ENCODE measurements at places on chromosomes 5 and 9.
A peak's percentile ranks its signal among the peaks of the same experiment; 100 is the strongest.

DNA sequence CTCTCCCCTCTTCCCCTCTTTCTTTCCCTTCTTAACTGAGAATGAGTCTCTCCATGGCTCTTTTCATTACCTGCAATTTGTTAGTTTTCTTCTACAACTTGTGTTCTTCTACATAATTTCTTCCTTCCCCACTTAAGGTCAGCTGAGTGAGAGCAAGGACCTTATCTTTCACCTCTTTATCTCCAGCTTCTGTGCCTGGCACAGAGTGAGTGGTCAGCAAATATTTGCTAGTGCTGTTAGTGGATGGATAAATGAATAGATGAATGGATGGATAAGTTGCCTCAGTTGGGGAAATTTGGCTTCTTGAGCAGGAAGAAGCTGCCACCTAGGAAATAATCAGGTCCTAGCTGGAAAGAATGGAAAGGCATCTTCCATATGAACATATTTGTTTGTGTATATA lies 44.6 kb upstream of the PPARGC1B start:
- DNase-seq, result no peak

DNA sequence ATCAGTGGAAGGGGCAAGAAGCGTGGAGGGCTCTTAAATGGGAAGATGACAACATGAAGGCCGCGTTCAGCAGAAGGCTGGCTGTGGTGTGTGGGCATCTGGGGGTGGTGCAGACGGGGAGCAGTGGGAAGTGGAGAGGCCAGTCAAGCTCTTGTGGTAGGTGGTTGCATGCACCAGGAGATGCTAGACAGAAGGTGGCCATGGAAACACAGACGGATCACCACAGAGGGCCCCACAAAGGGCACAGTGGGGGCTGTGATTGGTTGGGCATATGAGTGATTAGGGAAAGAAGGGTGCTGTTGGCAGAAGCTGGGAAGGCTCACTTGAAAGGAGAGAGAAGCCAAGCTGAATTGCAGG lies 14.7 kb downstream of the MTMR12 start:
- no peak for DNase-seq

GRCh38 chr5:140253985-140254384 lies 48.9 kb downstream of the PFDN1 start:
- DNase-seq, result no peak

GRCh38 chr5:82523633-82524032 lies 245.5 kb upstream of the RPS23 start:
- no peak for DNase-seq

GRCh38 chr9:120388003-120388855 lies 191.7 kb downstream of the CDK5RAP2 start:
- no peak for DNase-seq

DNA sequence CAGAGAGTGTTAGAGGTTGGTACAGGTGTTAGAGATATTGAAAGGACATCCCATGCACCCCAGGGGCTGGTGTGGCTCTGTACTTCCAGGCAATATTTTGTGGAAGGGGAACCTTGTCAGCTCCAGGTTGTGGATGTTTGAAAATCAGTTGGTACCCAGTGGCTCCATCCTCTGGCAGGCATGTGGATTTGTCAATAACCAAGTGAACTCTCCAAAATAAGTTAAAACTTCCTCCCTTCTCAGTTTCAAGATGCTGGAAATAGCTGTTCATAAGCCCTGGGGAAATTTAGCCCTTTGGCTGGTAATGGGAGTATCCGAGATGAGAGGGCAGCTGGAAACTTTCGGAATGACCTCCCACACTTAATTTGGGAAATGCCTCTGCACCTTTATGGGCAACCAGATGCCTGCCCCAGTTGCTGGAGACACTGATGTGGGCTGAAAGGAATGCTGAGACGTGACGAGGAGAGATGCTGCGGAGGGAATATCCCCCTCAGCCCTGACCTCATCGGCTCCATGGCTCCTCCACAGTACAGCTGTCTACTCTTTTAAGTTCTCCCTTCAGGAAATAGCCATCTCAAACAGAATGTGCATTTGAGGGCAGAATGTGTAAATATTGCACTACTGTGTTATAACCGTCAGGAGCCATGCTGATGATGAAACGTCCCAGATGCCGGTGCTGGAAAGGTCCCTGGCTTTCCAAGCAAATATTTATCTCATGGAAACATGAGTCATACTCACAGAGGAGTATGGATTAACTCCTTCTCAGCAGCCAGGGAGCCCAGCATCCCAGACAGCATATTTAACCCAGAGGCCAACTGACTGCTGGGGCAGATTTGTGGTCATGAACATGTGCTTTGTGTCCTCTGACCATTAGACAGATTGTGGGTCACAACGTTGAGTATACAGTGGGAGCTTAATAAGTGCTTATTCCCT lies 29.5 kb downstream of the TGFBI start:
- DNase-seq, result peak; percentile 98

DNA sequence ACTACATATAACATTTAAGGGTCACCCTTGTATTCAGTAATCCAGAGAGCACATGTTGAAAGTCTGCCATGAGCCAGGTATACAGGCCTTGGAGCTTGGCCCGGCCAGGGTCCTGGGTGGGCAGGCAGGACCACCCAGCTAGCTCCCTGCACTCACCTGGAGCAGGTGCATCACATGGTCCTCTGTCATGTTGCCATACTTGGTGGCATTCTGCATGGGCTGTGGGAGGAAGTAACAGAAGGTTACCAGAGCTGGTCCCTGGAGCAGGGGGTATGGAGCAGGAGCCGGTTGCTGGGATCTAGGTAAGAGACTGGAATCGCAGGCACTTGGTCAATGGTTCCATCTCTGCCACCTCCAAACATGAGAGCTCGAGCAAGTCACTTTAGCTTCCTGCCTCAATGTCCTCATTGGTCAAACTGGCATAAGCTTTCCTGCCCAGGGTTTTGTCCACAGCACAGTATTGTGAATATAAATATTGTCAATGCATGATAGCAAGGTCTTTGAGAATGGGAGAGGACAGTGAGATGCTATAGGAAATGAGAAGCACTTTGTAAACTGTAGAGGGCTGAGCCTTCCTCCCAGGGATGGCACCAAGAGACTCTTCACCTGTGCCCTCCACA lies 6.5 kb downstream of the CD74 start:
- DNase-seq, result no peak

- DNase-seq, result peak; percentile 60
Observed at GRCh38 chr5:18281947-18282581, 647.8 kb downstream of the TAF11L14 start.

- peak; percentile 59 for DNase-seq
Observed at GRCh38 chr9:99680191-99680590, 141.5 kb upstream of the NR4A3 start.

DNA sequence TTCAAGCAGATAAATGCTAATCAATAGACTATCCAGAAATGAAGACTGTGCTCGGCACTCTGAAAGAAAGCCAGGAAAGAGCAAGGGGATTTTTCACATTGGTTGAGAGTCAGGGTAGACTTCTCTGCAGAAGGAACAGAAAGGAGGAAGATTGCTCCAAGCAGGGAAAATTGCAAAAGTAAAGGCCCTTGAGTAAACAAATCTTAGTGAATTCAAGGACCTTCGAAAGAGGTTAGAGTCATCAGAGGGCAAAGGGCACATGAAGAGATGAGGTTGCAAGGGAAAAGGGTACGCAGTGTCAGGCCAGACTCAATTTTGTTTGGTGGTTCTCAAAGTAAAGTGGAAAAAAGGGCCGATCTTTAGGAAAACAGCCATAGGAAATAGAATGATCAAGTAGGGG lies 157.6 kb upstream of the RAI14 start:
- no peak for DNase-seq

GRCh38 chr5:17694914-17695313 lies 60.7 kb downstream of the TAF11L14 start:
- DNase-seq, result no peak

- no peak for DNase-seq
Observed at GRCh38 chr9:17503196-17503595, 75.7 kb upstream of the SH3GL2 start.

- DNase-seq, result no peak
Observed at GRCh38 chr9:136655536-136656182, 7.1 kb upstream of the EGFL7 start.

- DNase-seq, result peak; percentile 75
Observed at GRCh38 chr9:105157171-105157583, 87.3 kb upstream of the SLC44A1 start.

DNA sequence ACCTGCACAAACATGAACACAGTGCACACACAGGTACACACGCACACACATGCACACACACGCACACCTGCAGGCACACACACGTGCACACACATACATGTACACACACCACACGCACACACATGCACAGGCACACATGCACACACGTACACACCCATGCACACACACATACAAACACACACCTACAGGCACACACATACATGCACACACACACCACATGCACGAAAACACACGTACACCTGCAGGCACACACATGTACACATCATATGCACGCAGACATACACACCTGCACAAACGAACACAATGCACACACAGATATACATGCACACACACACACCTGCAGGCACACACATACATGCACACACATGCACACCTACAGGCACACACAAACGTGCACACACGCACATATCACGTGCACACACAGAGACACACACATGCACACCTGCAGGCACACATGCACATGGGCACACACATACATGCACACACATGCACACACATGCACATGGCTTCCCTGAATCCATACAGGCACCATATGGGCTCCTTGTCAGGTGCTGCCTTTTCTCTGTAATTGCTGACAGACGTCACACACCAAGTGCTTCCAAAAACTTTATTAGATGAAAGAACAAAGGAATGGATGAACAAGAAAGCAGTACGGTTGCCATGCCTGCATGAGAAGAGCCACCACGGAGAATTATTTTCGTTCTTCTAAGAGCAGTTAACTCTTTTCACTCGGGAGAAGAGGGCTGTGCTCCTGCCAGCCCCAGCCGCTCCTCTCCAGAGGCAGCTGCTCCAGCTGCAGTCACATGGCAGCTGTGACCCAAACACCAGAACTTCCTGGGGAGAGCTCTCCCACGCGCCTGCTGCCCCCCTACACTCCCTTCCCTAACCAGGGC lies 57.2 kb downstream of the EXD3 start:
- DNase-seq, result no peak

DNA sequence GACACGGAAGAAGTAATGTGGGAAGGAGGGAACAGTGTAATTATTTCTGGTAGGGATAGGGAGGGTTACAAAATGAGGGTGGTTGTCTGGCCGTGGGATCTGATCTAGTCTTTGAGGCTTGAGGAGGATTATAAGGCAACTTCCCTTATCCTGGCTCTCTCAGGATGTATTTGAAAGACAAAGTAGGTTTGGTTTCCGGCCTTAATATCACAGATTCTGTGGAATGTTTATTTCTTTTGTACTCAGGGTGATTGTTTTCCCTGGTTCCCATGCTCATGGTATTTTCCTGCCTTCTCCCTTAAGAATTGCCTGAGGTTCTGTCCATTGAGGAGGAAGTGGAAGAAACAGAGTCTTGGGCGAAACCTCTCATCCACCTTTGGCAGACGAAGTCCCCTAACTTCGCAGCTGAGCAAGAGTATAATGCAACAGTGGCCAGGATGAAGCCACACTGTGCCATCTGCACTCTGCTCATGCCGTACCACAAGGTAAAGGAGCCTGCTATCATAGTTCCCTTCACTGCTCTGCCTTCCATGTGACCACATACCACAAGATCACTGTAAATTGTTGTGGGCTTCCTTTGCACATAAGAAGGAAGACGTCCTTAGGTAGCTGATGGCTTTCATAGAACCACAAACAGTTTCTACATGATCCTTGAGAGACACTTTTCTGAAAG lies 253.8 kb downstream of the KDM4C start:
- no peak for DNase-seq

- no peak for DNase-seq
Observed at GRCh38 chr5:139733698-139734538, 61.7 kb upstream of the PSD2 start.

DNA sequence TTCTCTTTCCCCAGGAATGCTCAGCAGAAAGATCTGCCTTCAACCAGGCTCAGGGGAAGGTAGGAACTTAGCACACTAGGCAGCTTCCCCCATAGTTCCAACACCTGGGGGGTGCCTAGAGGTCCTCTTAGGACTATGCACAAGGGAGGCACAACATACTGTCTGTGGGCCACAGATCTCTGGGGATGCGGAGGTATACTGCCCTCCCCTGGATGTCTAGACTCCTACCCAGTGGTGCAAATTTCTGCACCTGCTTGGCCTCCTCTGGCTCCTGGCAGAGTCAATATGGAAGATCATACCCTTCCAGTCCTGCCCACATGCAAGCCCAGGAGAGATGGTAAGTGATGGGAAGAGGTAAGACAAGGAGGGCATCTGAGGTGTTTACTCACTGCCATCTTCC lies 247.5 kb upstream of the DAPK1 start:
- DNase-seq, result no peak

- peak; percentile 71 for DNase-seq
Observed at GRCh38 chr5:69276422-69277174, 41.9 kb downstream of the CDK7 start.

- DNase-seq, result no peak
Observed at GRCh38 chr9:123418052-123418430, 62.0 kb downstream of the CRB2 start.

DNA sequence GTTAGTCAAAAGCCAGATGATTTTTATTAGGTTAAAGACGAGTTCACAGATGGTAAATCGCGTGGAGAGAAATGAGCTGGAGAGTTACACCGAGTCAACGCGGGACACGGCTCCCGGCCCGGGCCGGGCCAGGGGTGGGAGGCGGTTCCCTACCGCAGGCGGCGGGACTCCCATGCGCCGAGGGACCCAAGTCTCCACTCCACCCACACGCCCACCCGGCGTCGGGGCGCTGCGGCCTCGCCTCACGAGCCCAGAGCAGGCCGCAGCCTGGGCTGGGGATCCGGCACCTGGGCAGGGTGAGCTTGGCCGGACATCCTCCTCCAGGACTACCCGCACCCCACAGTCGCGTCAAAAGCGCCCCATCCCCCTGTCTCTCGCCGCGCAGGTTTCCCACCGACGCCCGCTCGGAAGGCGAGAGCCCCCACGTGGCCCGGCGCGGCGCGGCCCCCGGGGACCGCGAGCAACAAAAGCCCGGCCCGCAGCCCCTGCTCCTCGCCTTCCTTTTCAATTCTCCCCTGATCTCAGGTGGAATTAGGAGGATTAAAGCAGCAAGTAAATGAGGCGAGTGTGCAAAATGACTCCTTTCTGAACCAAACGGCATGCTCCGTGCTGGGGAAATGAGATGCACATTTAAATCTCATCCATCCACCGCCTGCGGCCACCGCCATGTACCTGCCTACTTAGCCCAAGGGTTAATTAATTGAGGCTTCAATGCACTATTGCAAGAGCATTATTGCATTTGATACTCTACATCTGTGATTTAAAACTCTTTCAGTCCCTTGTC lies 196.5 kb upstream of the TBCA start:
- DNase-seq, result peak; percentile 22

DNA sequence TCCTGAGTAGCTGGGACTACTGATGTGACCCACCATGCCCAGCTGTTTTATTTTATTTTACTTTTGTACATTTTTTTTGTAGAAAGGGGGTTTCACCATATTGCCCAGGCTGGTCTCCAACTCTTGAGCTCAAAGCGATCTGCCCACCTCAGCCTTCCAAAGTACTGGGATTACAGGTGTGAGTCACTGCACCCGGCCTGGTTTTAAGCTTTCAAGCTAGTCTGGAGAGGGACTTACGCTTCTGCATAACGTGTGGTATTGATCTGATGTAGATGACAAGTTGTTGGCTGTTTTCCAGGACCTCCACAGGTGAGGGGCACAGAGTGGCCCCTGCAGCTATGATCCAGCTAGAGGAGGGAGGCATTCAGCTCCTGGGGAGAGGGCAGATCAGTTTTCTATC lies 6.8 kb upstream of the CCL21 start:
- DNase-seq, result no peak

Data from fibroblast of skin of abdomen (primary cell).